ENCODE measurements at places on chromosomes 1 and 21. TPM values are rescaled to one million over a fixed set of nuclear protein-coding genes. Genes with fewer than 3 reads are reported as not detected.

The ALPL gene
- polyA plus RNA-seq, result 41.4 TPM

GRCh38 chr21:34154878-34155277 is 81.5 kb downstream of the MRPS6 start:
- no peak for DNase-seq

The DNAH14 gene
- polyA plus RNA-seq, result 16.8 TPM

DNA sequence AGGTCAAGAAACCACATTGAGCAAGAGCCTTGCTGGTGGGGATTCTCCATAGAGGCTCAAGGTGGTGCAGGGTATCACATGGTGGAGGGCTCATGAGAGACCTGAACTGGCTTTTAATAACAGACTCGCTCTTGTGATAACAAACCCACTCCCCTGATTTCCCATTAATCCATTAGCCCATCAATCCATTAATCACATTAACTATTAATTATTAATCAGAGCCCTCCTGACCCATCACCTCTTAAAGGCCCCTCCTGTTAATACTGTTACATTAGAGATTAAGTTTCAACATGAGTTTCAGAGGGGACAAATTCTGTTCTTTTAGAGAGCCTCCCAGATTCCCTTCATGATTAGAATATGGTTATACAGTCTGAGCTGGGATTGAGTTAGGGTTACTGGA is 61.8 kb downstream of the IER5 start:
- DNase-seq, result no peak

DNA sequence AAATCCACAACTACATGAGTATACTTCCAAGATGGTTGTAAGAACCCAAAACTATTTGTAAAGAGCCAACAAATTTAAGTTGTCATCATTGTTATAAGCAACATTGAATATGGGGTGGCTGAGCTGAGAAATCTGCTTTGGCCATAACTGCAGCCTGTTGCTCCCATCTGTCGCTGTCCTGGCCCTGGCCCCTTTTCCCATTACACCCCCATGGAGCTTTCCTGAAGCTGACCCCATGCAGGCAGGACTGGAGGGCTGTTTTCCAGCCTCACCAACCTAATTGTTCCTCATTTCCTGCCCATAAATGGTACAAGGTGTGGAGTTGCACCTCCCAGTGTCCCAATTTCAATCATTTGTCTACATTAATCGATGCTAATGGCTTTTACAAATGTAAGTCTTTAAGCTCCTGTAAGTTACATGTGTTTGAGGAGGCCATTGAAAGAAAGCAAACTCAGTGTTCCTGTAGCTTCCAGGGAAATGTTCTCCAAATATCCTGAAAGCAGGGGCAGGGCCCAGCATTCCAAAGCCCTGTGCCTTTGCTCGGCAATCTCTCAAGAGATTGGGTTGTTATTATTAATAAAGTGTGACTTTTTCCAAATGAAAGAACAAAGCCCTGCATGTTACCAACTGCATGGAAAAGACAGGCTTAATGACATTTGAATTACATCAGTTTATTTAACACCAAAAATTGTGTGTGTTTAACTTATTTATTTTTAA is 545.9 kb downstream of the PLPP3 start:
- DNase-seq, result no peak

Measured in renal cortex interstitium (tissue), 15 donors.